ENCODE measurements at places on chromosomes 5 and 9.

DNA sequence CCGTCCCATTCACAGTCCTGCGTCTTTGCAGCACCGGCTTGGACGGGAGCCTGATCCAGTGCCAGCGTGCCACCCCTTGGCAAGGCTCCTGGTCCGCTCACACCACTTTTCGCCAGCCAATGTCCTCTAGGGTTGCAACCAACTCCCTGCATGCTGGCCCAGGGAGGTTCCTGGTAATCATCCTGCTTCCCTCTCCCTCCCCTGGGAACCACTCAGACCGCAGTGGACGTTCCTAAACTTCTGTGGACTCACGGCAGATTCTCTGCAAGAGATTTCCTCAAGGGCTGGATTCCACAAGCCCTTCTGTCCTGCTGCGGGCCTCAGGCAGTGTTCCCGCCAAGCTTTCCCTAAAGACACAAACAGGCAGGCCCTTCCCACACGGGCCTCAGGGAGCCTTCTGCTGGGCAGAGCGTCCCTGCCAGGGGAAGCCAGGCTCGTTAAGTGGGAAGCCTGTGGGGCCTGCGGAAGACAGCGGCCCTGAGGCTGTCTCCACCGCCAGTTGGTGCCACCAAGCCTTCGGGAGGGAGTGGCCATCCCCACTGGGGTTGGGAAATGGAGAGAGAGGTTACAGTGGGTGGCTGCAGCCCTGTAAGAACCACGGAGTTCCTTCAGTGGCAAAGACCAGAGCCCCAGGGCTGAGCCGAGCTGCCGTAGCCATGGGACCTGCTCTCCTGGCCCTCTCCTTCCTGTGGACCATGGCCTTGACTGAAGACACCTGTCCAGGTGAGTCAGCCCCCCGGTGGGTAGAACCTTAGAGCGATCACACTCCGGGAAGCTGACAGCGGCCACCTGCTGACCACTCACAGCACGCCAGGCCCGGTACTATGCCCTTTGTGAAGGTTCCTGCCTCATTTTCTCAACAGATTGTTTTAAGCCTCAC is 16.4 kb upstream of the FCN2 start:
- no peak for DNase-seq

GRCh38 chr5:167081561-167081960 is 1209.9 kb upstream of the WWC1 start:
- no peak for DNase-seq

DNA sequence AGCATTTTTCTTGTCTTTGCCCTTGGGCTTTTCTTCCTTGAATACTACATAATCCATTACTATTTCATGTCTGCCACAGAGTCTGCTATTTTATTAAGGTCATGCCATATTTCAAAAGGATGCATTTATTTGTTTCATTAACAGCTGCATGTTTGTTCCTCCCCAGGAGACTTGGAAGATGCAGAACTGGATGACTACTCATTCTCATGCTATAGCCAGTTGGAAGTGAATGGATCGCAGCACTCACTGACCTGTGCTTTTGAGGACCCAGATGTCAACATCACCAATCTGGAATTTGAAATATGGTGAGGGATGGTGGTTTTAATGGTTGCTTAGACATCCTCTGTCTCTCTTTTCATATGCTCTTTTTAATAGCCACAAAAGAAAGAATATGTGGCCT is 4.0 kb downstream of the IL7R start:
- DNase-seq: no peak

DNA sequence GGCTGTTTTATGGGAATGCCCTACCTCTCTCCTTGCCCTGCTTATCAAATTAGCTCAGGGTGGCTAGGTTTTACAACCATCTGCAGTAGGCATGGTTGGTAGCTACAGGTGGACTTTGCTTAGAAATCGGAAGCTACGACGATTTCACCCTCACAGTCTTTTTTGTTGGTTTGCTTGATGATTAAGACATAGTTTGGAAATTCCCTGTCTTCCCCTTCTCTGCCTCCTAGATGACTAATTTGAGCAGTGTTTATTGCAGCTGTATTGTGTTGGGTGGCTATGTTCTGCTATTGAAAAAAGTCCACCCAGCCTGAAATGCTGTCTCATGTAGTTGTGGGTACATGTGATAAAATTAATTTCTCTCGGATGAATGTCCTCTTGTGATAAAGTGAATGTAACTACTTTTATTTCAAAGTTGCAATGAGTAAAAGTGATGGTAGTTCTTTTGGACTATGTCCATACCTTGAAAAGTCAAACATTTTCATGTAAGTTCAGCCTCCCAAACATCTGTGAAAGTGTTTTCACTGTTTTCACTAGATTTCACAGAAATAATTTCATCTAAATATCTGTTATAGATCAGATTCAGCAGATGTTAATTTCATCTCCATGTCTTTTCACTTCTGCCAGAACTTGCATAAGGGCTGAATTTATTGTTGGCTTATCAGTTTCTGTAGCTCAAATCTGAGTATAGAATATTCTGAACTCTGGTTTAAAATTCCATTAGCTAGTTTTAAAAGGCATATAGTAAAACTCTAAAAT is 37.3 kb upstream of the FYB1 start:
- DNase-seq: no peak

DNA sequence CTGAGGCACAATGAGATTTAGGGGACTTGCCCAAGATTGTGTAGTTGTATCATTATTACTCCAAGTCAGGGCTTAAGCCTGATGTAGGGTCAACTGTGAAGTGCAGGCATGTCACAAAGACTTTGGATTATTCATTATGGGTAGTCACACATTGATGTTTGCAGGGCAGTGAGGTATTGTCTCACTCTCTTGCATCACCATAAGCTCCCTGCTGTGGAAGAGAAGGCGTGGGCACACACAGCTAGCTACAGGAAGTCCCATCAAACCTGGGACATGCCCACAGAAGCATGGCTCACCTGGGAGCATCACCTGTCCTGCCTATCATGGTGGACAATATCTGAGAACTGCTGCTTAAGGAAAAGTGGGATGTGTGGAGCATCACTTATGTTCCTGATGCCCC is 42.1 kb downstream of the TMOD1 start:
- no peak for DNase-seq

DNA sequence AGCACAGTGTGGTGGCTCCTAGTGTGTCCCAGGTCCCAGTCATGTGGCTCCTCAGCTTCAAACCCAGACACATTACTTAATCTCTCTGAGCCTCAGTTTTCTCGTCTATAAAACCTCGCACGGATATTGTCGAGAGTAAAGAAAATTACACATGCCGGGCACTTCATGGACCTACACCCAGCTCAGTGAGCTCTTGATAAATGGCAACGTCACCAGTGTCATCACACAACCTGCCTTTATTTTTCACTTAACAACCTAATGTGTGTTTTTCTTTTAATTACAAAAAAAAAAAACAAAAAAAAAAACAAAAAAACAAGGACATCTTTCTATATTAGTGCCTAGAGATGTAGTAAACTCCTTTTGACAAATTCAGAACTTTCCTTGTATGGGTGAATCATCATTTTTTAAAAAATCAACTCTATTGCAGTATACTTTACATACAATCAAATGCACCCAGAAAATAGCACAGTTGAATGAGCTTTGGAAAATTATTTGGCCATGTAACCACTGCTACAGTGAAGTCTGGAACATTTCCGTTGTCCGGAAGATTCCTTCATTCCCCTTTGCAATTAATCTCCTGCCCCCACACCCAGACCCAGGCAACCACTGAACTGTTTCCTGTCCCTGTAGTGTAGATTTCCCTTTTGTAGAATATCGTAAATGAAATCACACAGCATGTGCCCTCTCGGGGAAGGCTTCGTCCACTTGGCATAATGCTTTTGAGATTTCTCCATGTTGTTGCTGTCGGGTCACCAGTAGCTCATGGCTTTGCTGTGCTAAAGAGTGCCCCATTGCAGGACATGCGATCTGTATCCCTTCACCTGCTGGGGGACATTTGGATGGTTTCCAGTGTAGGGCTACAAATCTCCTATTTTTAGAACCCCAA is 100.4 kb upstream of the LARP1 start:
- no peak for DNase-seq

Data from spinal cord (tissue), 10 donors.